Activated CD4-positive, alpha-beta memory T cell treated with anti-CD3 and anti-CD28 coated beads for 36 hours (primary cell): ENCODE measurements at places on chromosomes 13 and 19.

DNA sequence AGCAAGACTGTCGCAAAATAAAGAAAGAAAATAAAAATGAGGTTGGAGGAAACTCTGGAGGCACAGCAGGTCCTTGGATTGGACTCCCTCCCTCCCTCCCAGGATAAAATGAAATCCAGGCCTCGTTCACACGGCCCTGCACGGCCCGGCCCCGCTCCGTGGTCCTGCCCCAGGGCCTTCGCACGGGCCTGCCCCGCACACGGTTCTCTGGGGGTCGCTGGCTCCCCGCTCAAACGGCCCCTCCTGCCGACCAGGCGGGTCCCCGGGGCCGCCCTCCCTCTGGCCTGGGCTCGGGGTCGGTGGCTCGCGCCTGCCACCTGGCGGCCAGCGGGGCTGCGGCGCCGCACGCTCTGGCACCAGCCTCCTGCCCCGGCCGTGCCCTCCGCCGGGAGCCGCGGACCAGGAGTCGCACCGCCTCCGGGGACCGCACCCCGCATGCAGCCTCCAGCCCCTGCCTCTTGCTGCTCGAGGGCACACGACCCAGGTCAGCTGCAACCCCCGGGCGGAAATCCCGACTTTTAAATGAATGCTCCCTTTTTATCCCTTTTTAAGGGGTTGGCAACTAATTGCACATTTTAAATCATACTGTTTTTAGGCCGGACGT is 1.5 kb upstream of the WDR18 start:
- DNase-seq: peak; percentile 83

- no peak for DNase-seq
Measured at GRCh38 chr13:49657241-49657641, 28.9 kb downstream of the ARL11 start.

DNA sequence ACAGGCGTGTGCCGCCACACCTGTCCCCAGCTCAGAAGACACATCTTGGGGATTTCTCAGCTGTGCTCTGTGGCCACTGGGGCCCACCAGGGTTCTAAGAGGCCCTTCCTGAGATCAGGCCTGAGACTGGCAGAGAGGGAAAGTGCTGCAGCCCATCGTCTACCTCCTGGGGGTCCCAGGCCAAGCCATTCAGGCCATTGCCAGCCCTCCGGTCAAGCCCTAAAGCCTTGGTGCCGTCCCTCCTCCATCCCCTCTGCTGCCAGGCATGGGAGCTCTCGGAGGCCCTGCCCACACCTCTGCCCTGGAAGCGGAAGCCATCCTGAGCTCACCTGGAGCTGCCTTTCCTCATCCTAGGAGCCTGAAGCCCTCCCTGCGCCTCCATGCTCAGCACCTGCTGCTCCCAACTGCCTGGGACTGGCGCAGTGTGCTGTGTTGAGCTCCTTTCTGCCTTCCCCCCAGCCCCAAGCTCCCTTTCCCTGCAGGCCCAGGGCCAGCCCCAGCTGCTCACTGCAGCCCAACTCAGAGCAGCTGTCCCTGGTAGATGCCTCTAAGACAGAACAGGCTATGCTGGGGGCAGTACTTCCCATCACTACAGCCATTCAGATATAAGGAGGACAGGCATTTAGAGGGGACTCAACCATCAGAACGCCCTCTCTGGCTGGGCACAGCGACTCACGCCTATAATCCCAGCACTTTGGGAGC is 2.9 kb downstream of the SLC7A9 start:
- DNase-seq: no peak

GRCh38 chr13:49183672-49184325 is 36.3 kb upstream of the MLNR start:
- no peak for DNase-seq

- DNase-seq: no peak
Measured at GRCh38 chr13:57582032-57582431, 49.5 kb upstream of the PCDH17 start.

DNA sequence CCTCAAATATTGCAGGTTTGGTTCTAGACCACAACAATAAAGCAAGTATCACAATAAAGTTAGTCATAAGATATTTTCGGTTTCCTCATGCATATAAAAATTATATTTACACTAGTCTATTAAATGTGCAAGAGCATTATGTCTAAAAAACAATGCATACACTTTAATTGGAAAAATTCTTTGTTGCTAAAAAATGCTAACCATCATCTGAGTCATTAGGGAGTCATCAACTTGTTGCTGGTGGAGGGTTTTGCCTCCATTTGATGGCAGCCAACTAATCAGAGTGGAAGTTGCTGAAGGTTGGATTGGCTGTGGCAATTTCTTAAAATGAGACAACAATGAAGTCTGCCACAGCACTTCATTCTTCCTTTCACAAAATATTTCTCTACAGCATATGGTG is 422.3 kb upstream of the GPC6 start:
- DNase-seq: no peak

DNA sequence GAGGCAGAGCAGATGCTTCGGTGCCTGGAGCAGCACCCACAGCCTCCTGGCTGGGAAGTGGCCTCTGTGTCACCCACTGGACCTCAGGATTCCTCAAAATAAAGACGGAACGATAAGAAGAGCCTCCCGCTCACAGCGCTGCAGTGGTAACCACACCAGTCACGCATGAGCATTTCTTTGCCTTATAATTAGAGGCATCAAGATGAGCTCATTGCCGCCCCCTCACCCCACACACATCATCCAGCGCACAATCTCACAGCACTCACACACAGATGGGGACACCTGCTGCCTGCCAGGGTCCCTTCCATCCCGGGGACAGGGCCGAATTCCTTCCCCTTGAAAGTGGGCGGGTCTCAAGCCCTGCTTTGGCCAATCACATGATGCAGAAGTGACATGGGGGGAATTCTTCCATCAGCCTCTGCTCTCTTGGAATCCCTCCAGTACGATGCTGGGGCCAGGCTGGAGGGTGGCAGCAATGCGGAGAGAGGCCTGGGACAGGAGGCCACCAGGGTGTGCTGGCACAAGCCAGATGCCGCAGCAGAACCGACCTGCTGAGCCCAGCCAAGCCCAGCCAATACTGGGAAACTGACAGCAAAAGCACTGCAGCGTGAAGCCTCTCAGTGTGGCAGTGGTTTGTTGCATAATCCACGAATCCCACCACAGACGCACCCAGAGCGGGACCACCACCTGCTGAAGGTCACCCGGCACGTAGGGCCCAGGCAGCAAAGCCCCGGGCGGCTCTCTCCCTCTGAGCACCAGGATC is 16.0 kb downstream of the PIP5K1C start:
- DNase-seq: no peak

DNA sequence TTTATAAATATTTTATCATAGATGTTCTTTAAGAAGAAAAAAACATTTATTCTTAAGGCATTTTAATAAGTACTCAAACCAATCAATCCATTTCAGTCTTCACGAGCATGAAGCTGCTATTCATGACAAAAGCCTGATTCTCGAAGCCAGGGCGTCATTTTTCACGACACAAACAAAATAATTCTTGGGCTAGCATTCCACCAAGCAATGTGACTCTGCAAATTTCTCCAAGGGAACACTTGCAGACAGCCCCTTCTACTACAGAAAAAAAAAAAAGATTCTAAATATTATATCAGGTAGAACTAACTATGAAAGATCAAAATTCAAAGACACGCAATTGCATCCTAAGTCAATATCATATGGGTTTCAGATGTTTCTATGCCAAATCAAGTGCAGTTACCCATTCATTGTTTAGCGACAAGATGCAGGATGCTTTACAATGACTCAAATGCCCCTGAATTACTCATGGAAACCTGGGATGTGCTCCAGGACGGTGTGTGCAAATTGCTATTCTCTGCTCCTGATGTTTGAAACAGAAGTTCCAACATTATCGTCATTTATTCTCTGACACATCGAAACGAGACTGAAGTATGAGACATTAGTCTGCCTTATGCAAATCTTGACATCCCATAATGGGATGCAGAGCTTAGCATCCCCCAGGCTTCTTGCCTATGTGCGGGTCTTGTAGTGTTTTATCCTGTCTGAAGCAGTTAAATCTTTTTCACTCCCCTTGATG is 517.7 kb downstream of the MYO16 start:
- no peak for DNase-seq

GRCh38 chr19:19021115-19021514 is 12.2 kb downstream of the SUGP2 start:
- DNase-seq: no peak

DNA sequence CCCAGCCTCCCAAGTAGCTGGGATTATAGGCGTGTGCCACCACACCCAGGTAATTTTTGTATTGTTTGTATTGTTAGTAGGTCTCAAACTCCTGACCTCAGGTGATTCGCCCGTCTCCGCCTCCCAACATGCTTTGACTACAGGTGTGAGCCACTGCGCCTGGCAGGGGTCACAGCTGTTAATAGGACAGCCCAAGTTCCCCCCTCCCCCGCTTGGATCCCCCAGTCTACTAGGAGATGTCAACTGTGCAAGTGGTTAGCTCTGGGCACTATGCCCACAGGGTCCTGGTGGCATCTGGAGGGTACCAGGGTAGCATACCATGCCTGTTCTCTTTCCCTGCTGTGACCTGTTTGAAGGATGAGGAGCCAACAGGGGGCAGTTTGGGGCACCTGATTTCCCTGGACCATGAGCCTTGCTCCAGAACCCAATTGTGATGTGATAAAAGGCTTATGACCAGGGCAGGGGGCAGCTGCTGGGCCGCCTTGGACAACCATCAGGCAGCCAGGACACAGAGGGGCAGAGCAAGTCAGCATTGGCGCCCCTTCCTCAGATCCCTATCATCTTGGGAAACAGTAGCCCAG is at the start of gene TSPAN16:
Gene TSPAN16, plus strand, starts transcription at position 496 of the 581 bp plus-strand sequence. CDS start 138 bp downstream, outside the sequence.
- DNase-seq: no peak

DNA sequence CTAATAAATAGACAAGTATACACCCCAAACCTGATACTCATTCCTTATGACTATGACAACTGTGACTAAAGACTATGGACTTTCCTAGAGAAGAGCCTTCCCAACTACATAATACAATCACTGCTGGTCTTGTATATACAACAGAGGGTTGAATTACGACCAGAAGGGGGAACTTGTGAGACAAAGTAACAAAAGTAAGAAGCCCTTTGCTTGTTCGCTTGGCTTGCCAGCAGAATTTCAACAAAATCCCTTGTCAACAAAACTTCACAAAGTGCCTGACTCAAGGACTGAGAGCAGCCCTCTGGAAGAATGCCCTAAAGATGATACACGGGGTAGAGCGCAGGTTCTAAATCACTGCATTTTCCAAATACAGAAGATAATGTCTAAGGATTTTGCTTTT is 99.4 kb downstream of the WASF3 start:
- DNase-seq: no peak

GRCh38 chr19:996051-996838 is 4.0 kb upstream of the GRIN3B start:
- peak; percentile 82 for DNase-seq

DNA sequence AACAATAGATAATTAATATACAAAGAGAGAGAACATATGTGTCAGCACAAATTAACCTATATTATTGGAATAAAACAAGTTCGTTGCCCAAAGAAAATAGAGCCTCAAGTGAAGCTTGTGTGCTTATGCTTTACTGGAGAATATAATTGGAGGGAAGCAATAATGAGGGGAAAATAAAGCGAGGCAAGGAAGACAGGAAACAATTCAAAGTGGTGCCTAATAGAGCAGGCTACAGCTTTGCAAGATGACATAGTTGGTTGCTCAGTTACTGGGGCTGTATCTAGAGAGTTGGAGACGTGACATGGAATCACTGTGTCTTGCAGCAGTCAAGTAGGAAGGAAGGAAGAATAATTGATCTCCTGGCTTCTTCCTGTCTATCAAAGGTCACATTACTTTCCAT is 21.1 kb upstream of the SLC10A2 start:
- DNase-seq: no peak

GRCh38 chr13:49679246-49679645 is 12.0 kb downstream of the EBPL start:
- peak; percentile 14 for DNase-seq

DNA sequence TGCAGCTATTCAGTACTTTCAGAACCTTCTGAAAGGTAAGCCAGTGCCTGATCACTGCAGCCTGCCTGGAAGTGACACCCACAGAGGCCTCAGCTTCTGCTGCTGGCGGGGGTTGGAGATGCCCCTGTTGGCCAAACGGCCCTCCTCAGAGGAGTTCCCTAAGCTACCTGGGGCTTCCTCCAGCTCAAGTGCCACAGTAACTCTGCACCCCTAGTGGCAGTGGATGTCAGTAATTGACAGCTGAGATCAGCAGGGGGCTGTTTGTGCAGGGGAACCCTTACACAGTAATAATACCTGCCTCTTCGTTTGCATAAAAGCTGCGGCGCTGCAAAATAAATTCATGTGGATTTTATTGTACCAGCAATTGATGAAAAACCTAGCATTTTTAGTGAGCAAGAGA is 28.9 kb downstream of the TDRD12 start:
- peak; percentile 10 for DNase-seq

DNA sequence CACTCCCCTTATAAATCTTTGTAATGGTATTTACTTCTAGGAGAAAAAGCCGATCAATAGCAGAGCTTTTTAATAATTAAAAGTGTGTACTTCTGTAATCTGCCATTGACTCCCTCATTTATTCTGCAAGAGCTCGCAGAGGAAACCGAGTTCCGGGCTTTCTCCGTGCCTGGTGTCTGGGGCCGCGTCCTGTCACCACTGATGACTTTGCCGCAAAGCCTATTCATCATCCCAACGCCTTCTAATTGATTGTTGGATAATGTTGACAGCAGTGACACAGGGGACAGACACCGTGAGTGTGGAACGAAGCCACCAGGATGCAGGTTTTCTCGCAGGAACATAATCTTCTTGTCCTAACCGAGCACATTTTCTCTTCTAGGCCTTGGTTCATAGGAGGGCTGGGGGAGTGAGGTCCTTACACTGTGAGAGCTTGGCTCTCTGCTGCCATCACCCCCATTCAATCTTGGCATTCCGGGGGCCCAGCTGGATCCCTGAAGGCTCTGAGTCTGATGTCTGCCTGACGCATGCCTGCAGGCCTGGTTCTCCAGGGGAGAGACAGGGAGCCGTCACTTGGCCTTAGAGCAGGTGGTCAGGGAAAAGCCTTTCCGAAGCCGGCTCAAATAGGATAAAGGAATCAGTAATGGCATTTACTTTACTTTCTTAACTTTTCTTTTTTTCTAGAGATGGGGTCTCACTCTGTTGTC is 110.3 kb downstream of the KDM4B start:
- DNase-seq: no peak

DNA sequence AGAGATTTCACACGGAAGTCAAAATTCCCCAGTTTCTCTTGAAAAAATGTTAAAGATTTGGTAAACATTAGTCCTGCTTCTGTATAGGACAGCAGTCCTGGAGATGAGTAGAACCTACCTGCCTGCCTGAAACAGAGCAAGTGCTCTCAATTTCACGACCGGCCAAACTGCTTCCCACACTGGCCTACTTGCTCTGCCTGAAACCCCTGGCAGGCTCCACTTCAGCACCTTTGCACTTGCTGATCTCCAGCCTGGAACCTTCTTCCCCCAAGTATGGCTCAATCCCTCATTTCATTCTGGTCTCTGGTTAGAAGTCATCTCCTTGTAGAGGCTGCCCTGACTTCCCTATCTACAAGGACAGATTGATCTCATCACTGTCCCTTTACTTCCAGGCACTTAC is 271.4 kb downstream of the DLEU7 start:
- no peak for DNase-seq

GRCh38 chr19:5934069-5934401 is 20.0 kb downstream of the CAPS start:
- DNase-seq: no peak
